A549 treated with GW870086 at 1 μM for 4 hours (cell line): ENCODE measurements at places on chromosomes 6 and 20. TPM values are rescaled to one million over a fixed set of nuclear protein-coding genes. Genes with fewer than 3 reads are reported as not detected.

Gene DSP
- total RNA-seq, result 30.1 to 48.6 TPM (median 45.8 TPM) in 5 replicates

Gene DYNLT2
- total RNA-seq, result 0.44 to 0.68 TPM (median 0.57 TPM) in 5 replicates

Gene BPIFB2
- total RNA-seq, result not detected in 5 replicates

Gene NEU1
- 24.9 to 34.9 TPM (median 25.5 TPM) in 5 replicates for total RNA-seq

Gene BHLHE23
- total RNA-seq, result not detected in 5 replicates

Gene SEL1L2
- total RNA-seq, result not detected in 5 replicates

Gene CRIP3
- 0.37 to 1.0 TPM (median 0.53 TPM) in 5 replicates for total RNA-seq

Gene C20orf173
- not detected in 5 replicates for total RNA-seq

Gene GHRH
- total RNA-seq, result not detected in 5 replicates

Gene TCP11
- not detected in 5 replicates for total RNA-seq

Gene GNRH2
- total RNA-seq, result 0.29 to 0.59 TPM (median 0.32 TPM) in 4 of 5 replicates, not detected in the other

Gene MTFR2
- total RNA-seq, result 11.1 to 12.4 TPM (median 11.6 TPM) in 5 replicates

Gene PNPLA1
- not detected in 5 replicates for total RNA-seq

Gene CRISP3
- total RNA-seq, result not detected in 5 replicates

Gene RIPPLY2
- 0.26 to 1.5 TPM (median 0.58 TPM) in 4 of 5 replicates, not detected in the other for total RNA-seq

Gene PPIL4
- 11.7 to 18.3 TPM (median 14.5 TPM) in 5 replicates for total RNA-seq

Gene POU3F2
- total RNA-seq, result not detected in 5 replicates

Gene LEMD2
- total RNA-seq, result 35.5 to 43.8 TPM (median 41.6 TPM) in 5 replicates
